NCI-H510A treated with DMSO at 0.1 percent for 48 hours (cell line): ENCODE measurements at places on chromosomes 13 and 19.
A peak's percentile ranks its signal among the peaks of the same experiment; 100 is the strongest.

GRCh38 chr13:98962901-98963590, 14.8 kb downstream of the DOCK9 start:
- DNase-seq, result no peak

- DNase-seq, result no peak
Measured at GRCh38 chr19:20662421-20663105, 1.2 kb upstream of the ZNF626 start.

DNA sequence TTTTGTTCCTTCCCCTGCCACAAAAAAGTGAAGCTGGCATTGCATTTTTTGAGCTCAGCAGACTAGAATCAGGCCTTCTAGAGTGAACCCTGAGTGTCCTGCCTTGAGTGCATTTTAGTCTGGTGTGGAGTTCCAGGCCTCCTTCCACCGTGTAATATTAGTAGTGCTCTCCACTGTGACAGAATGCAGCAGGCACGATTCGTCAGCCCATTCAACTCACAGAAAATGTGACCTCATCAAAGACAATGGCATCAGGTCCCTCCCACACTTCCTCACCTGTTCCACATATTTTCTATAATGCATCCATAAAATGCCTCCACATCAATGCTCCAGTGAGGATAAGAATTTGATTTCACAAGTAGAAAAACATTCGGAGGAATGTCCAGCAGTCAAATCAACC, 227.6 kb downstream of the FGF9 start:
- DNase-seq, result no peak

- DNase-seq, result no peak
Measured at GRCh38 chr13:88294368-88294767, 623.2 kb downstream of the SLITRK5 start.

DNA sequence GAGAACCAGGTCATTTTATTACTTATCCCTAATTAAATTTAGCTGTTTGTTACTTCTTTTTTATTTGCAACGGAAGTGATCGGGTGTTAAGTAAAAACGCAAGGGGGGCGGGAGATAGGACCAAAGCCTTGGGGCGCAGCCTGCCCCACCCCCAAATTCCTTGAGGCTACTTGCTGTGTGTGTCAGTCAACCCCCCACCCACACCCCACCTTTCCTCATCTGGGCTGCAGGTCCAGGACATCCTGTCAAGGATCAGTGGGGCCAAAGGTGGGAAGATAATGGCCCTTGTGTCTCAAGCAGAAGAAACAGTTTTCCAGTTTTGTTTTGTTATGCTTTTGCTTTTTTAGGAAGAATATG, 1.2 kb upstream of the FOXO1 start:
- DNase-seq, result no peak

DNA sequence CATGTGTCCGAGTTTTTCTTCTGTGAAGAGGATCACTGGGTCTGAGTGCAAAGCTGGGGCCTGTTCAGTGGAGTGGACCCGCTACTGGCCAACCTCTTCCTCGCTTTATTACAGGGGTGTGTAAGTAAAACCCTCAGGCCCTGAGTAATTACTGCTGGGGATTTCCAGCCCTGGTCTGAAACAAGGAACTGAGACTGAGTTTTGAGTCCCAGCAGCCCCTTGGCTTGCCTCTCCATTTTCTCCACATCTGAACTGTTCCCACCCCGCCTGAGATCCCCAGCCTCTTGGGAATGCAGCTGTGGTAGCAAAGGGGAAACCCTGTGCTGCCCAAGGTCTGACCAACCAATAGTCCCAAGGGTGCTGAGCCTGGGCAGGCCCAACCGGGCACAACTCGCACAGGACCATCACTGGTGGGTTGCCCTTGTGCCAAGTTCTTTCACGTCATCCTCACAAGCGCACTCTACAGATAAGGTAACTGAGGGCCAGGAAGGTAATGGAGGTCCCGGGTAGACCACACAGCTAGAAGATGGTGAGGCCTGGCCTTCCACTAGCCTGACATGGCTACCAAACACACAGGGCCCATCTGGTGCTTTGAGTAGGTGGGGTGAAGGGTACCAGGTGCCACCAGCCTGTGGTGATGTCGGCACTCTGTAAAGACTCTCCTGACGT, 13.7 kb upstream of the SLC35E1 start:
- no peak for DNase-seq

DNA sequence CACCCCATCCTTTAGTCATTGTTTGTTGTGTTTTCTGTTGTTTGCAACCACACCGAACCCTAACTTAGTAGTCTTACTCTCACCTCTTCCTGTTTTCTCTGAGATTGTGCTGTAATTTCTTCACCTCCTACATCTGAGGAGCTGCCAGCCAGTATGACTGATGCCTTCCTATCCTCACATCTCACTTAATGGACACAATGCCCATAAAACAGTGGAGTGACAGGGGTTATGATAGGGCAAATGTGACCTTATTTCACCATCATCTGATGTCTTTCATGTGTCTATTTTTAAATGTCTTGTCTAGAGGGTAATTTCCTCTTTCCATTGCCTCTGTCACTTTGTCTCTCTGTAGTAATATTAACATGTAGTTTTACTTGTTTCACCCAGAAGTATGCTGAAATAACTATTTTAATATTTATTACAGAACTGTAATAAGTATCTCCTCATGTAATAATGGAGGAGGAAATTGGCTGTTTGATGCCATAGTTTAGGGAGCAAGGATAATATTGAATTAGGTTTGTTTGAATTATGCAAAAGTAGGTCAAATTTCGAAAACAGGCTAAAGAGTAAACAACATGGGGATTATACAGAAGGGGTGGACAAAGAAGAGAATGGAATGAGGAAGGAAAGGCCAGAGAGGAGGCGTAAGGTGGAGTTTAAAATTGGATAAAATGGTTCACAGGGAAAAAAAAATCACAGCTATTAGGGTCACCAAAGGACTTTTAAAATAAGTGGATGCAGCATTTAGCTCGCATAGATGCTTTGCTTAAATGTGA, 103.5 kb upstream of the SPRY2 start:
- no peak for DNase-seq

DNA sequence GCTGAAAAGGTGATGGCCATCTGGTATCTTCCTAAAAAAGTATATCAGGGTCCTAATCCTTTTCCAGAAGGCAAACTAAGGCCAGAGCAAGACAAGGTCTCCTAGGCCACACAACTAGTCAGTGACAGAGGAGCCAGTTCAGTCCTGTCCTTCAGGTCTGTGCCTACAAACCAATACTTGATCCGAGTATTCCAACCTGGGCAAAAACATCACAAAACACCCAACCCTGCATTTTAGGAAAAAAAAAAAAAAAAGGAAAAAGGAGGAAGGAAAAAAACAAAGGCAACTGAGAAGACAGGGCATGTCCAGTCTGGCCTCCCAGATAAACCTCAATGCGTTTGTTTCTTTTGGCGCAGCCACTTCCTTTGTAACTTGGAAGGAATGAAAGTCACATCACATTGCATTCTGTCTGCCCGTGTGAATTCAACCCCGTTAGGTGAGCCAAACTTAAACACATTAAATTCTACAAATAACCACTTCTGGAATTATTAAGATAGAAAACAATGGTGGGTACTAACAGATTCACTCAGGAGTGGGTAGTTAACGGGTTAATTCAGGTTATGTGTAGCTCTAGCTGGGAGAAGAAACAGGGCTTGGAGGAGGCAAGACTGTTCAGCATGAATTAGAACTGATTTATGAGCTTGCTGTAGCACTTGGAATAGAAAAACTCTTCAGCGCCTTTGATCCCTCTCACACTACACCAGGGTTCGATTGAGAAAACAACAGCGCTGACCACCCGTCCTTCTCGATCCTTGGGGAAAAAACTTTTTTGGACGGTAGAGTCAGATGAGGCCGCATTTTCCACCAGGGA, 43.0 kb upstream of the HNRNPA1L2 start:
- DNase-seq, result peak; percentile 73

DNA sequence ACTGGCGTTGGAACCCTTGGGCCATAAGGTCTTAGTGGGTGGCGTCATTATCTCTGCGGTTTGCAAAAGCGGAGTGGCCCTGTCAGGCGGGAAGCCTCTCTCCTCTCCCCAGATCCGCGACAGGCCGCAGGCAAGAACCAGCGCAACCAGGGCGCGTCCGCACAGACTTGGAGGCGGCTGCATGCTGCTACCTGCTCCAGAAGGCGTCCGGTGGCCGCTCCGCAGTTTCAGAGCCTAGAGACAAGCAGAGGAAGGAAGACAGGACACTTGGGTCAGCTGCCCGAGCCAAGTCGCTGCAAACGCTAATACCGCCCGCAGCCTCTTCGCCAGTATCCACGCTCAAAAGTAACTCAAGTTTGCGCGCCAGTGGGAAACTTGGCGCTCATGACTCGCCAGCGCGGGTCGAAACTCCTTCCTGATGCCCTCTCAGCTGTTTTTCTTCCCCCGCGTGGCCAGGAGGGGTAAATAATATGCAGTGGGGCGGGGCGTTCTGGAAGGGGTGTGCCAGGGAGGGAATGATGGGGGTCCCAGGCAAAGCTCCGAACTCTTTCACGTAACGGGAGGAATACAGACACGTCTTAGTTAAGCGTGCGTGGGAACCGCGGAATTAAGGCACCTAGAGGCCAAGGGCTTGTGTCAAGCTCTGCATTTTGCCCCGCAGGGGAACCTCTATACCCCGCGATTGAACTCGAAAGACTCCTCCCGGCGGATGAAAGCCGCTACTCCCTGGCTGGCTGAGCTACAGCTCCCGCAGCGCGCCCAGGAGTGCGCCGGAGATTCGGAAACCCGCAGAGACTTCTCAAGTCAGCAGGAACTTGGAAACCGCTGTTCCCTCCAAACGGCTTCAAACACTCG, at the start of gene EDNRB:
EDNRB (minus strand) TSS at position 441 of the 855 bp plus-strand sequence; CDS start at position 183, 258 bp downstream.
- DNase-seq, result no peak

GRCh38 chr13:42046448-42046847, 2.0 kb upstream of the DGKH start:
- no peak for DNase-seq

GRCh38 chr13:76597868-76598267, 288.3 kb downstream of the KCTD12 start:
- DNase-seq, result peak; percentile 14

DNA sequence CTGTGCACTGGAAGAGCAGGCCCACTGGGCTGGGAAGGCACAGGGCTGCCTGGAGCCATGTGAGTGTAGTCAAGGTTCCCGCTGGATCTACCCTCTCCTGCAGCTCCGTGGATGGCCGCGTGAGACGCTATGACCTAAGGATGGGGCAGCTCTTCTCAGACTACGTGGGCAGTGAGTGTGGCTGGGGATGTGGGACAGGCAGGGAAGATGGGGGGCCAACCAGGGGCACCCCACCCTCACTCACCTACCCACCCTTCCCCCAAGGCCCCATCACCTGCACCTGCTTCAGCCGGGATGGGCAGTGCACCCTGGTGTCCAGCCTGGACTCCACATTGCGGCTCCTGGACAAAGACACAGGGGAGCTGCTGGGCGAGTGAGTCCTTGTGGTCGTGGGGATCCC, 6.1 kb downstream of the WDR83 start:
- no peak for DNase-seq

DNA sequence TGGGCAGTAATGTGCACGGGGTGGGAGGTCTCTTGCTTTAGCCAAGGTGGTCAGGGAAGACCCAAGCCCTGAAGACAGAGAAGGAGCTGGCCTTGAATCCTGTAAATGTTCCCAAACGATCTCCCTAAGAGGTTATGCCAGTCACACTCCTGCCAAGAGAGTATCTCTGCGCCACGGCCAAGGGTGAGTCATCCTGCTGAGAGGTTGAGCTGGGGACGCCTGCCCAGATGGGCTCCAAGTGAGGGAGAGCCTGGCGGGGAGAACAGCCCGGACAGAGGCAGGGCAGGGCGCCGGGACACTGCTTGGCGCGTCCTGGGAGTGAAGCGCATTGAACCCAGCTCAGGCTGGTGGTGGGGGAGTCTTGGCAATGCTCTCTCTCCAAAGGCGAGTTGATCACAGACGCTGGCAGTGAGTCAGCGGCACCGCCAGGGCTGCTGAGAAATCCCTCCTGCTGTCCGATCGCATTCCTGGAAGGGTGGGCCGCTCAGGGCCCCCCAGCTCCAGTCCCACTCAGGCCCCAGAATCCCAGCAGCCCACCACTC, 16.4 kb downstream of the SULT2B1 start:
- DNase-seq, result peak; percentile 30

- DNase-seq, result peak; percentile 34
Measured at GRCh38 chr19:38417544-38418506, 8.2 kb downstream of the RASGRP4 start.

DNA sequence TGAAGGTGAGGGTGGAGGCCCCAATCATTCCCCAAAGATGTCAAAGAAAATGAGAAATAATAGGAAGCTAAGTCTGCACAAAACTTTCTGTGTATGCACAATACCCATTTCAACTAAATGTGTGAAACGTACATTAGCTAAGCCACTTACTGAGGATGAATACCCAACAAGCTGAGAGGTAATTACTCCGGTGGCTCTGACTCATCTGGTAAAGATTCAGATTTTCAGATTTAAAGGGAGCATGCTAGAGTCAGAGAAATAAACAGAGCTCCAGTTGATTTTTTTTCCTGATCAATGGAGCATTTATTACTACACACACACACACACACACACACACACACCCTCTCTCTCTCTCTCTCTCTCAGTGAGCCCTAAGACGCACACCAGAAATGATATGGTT, 194.8 kb upstream of the ARGLU1 start:
- DNase-seq, result no peak

GRCh38 chr19:29810504-29810871, 1.3 kb upstream of the CCNE1 start:
- DNase-seq, result no peak

DNA sequence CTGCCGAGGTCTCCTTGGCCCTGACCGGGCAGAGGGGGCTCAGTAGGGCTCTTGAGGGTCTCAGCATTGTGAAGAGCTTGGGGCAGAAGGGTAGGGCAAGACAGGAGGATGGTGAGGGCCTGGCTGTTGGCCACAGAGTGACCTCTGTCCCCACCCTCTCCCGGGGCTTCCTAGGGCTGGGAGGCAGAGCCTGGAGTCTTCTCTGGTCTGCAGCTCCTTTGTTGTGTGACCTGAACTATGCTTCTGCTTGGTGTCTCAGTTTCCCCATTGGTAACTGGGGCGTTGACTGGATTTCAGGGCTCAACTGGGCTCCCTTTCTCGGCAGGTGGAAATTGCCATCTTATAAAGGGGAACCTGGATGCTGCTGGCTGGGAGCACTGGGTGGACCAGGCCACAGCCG, 30.1 kb upstream of the PEPD start:
- no peak for DNase-seq

DNA sequence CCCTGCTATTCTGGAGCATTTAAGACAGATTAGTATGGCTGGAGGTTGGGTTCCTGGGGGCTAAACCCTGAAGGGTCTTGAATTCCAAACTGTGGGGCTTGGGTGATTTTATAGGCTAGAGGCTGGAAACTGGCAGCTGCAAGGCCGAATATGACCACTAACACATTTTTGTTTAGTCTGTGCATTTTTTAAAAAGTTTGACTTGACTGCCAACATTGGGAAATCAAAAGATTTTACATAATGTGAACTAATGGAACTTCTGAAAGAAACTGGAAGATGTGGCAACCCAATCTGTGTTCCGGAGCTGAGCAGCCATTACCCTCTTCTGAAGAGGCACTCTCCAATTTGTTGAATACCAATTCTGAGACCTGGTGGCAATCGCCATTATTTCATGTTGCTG, 5.1 kb downstream of the ZNF784 start:
- no peak for DNase-seq

- no peak for DNase-seq
Measured at GRCh38 chr13:46071590-46072249, 19.2 kb upstream of the ZC3H13 start.

- no peak for DNase-seq
Measured at GRCh38 chr19:16094360-16095070, 17.2 kb upstream of the RAB8A start.
